ENCODE measurements at places on chromosomes 1 and 21.

DNA sequence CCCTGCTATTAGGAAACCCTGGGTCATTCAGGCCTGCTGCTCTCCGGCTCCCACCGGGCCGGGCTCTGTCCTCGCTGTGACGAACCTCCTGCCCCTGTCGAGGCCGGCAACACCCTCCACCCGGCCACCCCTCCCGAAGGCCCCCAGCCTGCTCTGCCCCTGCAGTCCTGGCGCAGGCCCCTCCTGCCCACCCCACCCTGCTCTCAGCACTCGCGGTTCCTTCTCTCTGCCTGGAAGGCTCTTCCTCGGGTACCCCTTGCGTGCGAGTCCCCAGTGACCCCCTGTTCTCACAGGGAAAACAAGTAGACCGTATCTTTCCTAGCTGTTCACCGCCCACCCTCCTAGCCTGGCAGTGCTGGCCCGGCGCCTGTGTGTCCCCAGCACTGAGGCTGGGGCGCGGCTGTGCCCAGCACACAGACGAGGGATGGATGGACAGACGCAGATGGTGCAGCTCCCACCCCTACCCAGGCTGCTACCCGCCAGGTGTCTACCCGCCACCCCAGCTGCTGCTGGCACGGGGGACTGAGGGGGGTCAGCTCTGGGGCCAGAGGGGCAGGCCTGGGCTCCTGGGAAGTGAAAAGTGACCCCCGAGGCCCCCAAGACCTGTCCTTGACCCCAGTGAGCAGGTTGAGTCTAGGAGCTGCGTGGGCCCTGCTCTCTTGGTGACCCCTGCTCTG, 3.1 kb upstream of the VWA1 start:
- no peak for DNase-seq

- no peak for DNase-seq
Measured at GRCh38 chr1:4638345-4638729, 16.1 kb upstream of the AJAP1 start.

- DNase-seq: no peak
Measured at GRCh38 chr21:46021978-46022544, 40.5 kb downstream of the COL6A1 start.

DNA sequence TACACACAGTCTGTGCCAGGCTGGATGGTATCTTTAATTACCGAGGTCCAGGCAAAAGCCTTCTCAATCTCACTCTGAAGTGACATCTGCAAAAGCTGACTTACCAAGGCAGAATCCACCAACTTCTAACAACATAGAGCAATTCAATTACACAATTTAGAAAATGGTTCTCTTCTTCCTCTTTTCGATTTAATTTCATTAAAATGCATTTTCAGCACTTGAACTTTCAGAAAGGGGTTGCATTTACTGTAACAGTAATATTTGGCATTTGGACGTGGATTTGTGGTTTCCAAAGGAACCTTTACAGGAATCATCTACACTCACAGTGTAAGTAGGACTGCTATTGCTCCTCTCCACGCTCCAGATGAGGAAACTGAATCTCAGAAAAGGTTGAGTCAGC, 53.3 kb downstream of the ERO1B start:
- DNase-seq: no peak

DNA sequence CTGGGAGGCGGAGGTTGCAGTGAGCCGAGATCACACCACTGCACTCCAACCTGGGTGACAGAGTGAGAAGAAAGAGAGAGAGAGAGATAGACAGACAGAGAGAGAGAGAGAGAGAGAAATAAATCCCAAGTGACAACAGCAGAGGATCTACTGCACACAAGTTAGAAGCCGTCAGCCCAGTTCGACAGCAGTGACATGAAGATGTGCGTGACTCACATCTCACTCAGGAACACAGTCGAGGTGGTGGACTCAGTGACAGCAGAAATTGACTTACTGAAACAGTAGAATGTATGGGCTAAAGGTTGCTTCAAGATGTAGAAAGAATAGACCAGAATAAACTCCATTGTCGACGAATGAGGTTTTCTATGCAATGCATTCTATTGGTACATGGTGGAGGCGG, 77.0 kb upstream of the KRTAP19-8 start:
- DNase-seq: no peak

- DNase-seq: no peak
Measured at GRCh38 chr21:18069875-18070274, 174.8 kb upstream of the CHODL start.

DNA sequence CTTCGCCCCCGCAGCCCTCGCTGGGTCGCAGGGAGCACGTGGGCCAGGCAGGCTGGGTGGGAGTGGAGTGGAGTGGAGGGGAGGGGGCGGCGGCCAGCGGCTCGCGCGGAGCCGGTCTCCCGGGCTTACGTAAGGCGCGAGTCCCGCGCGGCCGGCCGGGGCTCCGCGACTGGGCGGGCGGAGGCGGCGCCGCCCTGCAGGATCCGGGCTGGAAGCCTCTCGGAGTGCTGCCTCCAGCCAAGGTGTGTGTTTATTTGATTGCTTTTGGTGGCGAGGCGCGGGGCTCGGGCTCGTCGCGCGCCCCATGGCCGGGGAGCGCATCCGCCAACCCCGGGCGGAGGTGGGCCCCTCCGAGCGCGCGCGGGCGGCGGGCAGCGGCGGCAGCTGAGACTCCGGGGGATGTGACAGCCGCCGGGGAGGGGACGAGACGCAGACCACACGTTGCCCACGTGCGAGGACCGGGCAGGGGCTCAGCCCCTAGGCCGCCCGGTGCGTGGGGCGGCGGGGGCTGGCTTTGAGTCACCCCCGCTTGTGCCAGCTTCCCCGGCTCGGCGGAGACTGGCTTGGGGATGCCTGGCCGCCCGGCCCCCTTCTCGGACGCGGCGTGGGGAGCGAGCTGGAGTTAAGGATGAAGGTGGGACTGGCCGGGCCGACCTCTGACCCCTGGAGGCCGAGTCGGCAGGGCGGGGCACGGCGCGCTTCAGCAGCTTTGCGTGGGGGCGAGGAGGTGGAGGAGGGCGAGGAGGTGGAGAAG, 402 bp upstream of the AK4 start:
- no peak for DNase-seq

GRCh38 chr1:109762821-109763645, 690 bp downstream of the EPS8L3 start:
- DNase-seq: no peak

DNA sequence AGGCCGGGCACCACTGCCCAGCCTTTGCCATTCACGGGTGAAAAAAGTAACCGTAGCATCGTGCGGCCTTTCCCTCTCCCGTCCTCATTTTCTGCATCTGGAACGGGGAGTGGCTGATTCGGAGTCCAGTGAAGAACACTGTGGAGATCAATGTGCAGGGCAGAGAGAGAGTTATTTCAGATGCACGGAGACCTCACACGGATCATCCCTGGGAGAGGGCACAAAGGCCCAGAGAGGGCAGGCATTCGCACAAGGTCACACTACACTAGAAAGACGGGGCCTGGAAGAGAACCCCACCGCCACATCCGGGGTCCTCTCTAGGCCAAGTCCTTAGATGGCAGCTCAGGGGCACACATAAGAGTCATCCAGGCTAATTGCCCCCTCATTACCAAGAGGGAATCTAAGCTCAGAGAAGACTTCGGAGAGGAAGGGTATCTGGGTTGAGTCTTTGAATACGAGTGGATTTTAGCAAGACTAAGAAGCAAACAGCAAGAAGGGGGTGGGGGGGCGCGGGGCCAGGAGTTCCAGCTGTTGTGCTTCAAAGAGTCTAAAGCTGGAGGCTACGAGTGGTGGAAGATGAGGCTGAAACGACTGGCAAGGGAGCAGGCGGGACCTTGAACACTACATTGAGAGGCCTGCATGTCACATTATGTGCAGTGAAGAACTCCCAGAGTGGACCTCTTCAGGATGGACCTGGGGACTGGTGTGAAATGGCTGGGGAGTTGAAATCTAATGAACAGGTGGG, 857 bp downstream of the GPX7 start:
- DNase-seq: no peak

DNA sequence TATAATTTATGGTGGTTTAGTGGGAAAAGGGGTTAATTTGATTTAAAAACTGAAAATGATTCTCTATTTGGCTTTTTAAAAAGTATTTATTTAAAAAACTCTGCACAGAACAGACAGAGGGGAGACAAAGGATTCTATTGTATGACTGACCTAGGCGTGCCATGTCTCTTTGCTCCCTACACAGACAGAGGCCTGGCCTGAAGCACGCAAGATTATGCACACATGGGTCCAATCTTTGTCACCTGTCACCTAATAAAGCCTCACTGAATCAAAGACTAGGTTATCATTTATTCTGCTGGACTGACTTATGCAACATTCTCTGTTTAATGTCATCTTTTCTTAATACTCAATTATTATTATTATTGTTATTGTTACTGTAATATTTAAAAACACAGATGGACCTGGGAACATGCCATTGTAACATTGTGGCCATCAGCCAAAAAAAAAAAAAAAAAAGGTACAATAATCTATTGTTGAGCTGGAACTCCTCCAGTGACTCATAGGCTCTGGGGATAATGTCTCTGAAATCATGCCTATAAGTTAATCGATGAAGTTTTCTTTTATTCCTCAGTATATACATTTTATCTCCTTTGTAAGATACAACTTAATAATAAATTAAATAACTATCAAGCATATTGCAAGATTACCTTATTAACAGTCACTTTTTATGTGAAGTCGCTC, 112.1 kb downstream of the RUNX1 start:
- DNase-seq: no peak

- DNase-seq: no peak
Measured at GRCh38 chr1:184507165-184507564, 120.3 kb downstream of the C1orf21 start.

DNA sequence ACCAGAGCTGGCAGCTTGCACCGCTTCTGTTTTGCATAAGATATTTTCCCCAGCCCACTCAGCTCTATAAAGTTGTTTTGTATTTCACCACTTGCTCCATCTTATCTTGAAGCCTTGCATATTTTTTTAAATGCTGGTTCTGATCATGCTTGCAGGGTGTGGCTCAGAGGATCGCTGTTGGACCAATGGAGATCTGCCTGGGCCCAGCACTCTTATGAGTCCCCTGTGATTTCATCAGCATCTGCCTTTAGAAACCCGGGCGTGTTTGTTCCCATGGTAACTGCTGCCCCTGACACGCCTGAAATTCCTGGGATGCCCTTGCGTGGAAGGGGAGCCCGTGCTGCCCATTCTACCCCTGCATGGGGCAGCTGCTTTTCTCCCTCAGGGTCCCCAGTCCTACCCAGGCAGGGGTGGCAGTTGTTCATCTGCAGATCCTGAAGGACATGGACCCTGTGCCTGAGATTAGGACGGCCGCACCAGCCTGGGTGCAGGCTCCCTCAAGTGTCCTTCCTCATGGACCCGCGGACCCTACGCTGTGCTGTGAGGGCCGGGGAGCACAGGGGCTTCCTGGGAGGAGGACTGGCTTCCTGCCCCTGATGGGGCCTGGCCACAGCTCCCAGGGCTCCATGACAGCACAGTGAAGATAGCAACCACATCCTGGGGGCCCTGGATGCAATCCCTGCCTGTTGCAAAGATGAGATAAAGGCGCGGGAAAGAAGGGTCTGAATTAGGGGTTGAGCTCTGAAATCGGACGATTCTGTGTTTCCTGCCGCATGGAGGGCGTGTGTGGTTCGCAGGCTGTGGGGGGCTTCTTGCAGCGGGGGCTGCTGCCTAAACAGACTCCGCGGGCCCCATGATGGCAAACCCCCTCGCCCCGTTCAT, 226.5 kb downstream of the SDCCAG8 start:
- no peak for DNase-seq

DNA sequence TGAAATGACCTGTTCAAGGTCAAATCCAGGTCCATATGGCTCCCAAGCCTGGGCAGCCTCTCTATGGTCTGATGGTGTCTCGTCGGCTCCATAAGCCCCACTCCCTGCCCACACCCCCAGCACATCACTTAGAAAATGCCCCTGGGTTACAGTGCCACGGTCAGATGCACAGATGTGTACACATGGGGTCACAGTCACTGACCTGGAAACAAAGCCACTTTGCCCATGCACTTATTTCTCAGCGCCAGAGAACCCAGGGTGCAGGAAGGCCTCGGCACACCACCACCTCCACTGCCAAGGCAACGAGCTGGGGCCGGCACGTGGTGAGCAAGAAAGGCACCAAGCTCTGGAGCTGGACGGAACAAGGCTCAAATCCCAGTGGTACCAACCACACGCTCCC, 24.7 kb downstream of the IFFO2 start:
- no peak for DNase-seq

- no peak for DNase-seq
Measured at GRCh38 chr1:111833334-111833733, 77.6 kb downstream of the DDX20 start.

DNA sequence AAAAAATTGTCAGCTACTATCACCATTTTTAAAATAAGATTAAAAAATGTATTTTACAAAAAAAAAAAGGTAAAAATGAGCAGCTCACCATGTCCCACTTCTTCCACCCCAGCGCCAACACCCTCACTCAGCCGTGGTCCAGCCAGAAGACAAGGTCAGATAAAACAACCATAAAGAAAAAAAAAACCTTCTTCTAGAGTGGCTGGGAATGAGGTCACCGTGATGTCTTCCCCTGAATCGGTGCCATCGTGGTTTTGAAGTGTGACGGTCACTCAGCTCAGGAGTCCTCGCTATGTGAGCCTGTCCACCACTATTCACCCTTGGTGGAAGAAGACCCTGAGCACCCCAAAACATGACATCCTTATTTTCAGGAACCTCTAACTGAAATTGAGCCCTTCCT, 38.1 kb downstream of the B3GALT5 start:
- DNase-seq: no peak

DNA sequence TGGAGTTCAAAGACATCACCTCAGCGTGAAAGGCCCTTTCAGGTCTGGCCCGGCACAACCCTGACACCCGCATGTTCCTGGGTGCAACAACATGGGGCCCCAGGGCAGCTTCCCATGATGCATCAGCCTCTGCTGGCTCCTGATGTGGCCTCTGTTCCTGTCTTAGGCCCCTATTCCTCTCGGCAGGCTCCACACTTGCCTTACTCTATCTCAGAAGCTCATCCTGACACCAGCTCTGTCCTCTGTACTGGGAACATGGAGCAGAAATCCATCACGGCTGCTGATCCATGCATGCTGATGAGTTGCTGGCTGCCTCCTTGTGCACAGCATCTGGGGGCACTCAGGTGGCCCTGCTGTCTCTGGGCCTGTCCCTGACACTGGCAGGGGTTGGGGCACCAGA, 74.6 kb downstream of the ADARB1 start:
- no peak for DNase-seq

- no peak for DNase-seq
Measured at GRCh38 chr1:46134660-46135331, 2.4 kb upstream of the PIK3R3 start.

DNA sequence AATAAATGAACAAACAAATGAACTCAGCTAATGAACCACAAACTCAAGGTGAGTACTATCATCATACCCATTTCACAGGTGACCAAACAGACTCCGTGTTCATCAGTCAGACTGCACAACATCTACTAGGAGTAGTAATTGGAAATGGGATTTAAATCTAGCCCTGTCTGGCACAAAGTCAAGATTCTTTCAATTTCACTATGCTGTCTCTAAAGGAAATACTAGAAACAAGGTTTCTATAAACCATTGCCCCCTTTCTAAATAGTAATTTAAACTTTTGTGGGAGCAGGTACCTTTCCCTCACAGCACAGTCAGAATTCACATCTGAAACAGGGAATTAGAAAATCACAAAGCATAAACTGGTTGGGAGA, 160.3 kb downstream of the TGFBR3 start:
- no peak for DNase-seq

GRCh38 chr1:87684194-87684593, 355.5 kb downstream of the LMO4 start:
- no peak for DNase-seq
